Esophagus squamous epithelium (tissue), 5 donors: ENCODE measurements at places on chromosomes 4 and X. TPM values are rescaled to one million over a fixed set of nuclear protein-coding genes. Genes with fewer than 3 reads are reported as not detected.
A peak's percentile ranks its signal among the peaks of the same experiment; 100 is the strongest.

RHOH gene
- 1.3 TPM for total RNA-seq

- H3K27me3 ChIP-seq: no peaks in the 10 kb centered on the region
- DNase-seq: no peak
- H3K27ac ChIP-seq: no peak within 1 kb of the TSS
These were observed at the start of gene ANK2 for GRCh38 chr4:113049421-113050370. Gene ANK2, plus strand, starts transcription at chr4:113049653. Its CDS starts 76 bp downstream, at chr4:113049729.

- peak overlapping the region; percentile 45 for H3K27ac ChIP-seq
- no peaks in the 10 kb centered on the region for H3K36me3 ChIP-seq
- H3K4me1 ChIP-seq: peaks cover 7% of the 10 kb centered on the region
- DNase-seq: no peak
These were observed 10.4 kb downstream of the ZXDA start for GRCh38 chrX:57899906-57900305.

PPP2R2C gene
- 75.3 TPM for total RNA-seq

- H3K27ac ChIP-seq: no peak overlapping the region
- H3K4me3 ChIP-seq: no peak overlapping the region
- no peaks in the 10 kb centered on the region for H3K27me3 ChIP-seq
- no peaks in the 10 kb centered on the region for H3K4me1 ChIP-seq
These were observed 161.4 kb downstream of the VSIG4 start for GRCh38 chrX:65878456-65878855.

GRCh38 chr4:7540654-7541413 is 106.1 kb upstream of the PSAPL1 start:
- H3K36me3 ChIP-seq: no peaks in the 10 kb centered on the region
- no peaks in the 10 kb centered on the region for H3K27me3 ChIP-seq
- no peak overlapping the region for H3K4me3 ChIP-seq
- H3K4me1 ChIP-seq: no peaks in the 10 kb centered on the region

HSFX2 gene
- total RNA-seq: 1.2 TPM

- no peak for DNase-seq
- no peak overlapping the region for H3K27ac ChIP-seq
- no peak overlapping the region for H3K4me3 ChIP-seq
- H3K4me1 ChIP-seq: no peaks in the 10 kb centered on the region
- H3K36me3 ChIP-seq: no peaks in the 10 kb centered on the region
- no peaks in the 10 kb centered on the region for H3K27me3 ChIP-seq
These were observed 313.1 kb upstream of the ANXA10 start for GRCh38 chr4:167779280-167779679.

- DNase-seq: no peak
- H3K27me3 ChIP-seq: no peaks in the 10 kb centered on the region
- H3K36me3 ChIP-seq: no peaks in the 10 kb centered on the region
- H3K4me3 ChIP-seq: no peak overlapping the region
These were observed 37.1 kb downstream of the PCDH10 start for GRCh38 chr4:133186210-133186609.

DNA sequence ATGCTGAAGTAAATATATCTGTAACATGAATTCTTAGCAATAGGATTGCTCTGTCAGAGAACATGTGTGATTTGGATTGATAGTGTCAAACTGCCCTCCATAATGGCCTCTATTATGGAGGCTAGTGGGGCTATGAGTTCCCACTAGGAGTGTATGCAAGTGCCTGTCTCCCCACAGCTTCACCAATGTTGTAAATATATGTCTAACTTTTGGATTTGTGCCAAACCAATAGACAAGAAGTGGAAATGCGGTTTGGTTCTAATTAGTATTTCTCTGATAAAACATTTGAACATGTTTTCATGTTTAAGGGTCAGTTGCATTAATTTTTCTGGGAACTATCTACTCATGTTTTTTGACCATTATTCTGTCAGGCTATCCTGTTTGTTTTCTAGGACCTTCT is 28.1 kb downstream of the GPAT3 start:
- DNase-seq: no peak
- H3K4me1 ChIP-seq: no peaks in the 10 kb centered on the region
- no peaks in the 10 kb centered on the region for H3K36me3 ChIP-seq
- H3K27ac ChIP-seq: no peak overlapping the region
- H3K27me3 ChIP-seq: no peaks in the 10 kb centered on the region
- no peak overlapping the region for H3K4me3 ChIP-seq

DNA sequence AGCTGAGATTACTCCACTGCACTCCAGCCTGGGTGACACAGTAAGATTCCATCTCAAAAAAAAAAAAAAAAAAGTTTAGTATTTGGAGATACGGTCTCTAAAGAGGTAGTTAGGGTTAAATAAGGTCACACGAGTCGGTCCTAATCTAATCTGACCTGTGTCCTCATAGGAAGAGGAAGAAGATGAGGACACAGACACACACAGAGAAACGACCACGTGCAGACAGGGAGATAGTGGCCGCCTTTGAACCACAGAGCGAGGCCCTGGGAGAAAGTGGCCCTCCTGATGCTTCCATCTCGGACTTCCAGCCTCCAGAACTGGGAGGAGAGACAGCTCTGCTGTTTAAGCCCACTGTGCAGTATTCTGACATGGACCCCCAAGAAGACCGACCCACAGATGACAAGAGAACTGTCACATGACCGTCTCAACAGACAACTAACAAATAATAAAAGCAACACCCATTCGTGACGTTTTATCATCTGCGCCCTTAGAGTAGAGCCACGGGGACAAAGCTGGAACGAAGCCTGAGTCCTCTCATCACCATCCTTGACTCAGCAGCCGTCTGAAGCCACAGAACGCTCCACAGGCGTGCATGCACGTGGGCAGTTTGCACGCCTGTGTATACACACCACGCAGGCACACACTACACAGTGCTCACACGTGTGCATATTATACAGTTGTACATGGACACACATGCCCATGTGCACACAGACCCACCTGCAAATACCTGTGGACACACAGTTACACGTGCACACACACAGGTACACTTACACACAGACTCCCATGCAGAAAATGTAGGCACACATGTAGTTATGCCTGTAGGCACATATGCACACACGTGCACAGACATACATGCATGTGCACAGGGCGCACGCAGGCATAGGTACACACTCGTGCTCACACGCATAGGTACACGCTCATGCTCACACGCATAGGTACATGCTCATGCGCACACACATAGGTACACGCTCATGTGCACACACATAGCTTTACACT is 51.7 kb downstream of the FAM53A start:
- no peak overlapping the region for H3K4me3 ChIP-seq
- peaks cover 16% of the 10 kb centered on the region for H3K27me3 ChIP-seq
- no peaks in the 10 kb centered on the region for H3K36me3 ChIP-seq
- DNase-seq: no peak
- H3K4me1 ChIP-seq: peaks cover 6% of the 10 kb centered on the region

DNA sequence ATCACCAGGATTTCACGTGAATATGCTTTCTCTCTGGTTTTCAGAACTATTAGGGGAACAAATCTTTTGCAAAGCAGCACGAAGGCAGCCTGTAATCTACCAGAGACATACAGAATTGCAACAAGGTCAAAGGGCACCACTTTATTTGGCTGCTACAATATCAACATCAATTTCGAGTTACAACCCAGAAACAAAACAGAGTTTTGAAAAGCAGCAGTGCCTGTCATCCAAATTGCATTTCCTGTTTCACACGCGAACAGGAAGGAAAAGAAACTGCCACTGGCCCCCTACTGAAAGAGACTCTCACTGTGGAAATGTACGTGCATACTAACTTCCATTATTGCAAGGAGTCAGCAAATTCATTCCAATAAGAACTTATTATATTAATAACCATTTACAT is 17.1 kb upstream of the C1QTNF7 start:
- no peaks in the 10 kb centered on the region for H3K27me3 ChIP-seq
- H3K36me3 ChIP-seq: no peaks in the 10 kb centered on the region
- no peak overlapping the region for H3K4me3 ChIP-seq
- H3K27ac ChIP-seq: no peak overlapping the region
- peaks cover 4% of the 10 kb centered on the region for H3K4me1 ChIP-seq

RGN gene
- not detected for total RNA-seq

SCFD2 gene
- total RNA-seq: 14.3 TPM

DNA sequence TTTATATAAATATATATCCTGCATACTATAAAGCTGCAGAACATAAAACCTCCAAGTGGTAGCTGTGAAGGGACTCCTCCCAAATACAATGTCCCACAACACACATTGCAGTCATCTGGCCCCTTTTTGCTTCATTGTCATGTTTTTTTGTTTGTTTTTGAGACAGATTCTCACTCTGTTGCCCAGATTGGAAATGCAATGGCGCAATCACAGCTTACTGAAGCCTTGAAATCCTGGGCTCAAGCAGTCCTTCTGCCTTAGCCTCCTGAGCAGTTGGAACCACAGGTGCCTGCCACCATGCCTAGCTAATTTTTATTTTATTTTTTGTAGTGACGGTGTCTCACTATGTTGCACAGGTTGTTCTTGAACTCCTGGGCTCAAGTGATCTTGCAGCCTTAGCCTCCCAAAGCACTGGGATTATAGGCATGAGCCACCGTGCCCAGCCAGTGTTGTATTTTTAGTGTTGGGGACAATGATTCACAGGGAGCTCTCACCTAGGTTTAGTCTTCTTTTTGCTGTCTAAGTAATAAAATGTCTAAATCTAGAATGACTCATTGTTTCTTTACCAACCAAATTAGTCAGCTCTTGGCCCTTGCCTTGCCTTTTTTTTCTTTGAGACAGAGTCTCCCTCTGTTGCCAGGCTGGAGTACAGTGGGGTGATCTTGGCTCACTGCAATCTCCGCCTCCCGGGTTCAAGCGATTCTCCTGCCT is 24.0 kb upstream of the XIAP start:
- H3K27ac ChIP-seq: no peak overlapping the region
- H3K4me3 ChIP-seq: no peak overlapping the region
- H3K4me1 ChIP-seq: peaks cover 28% of the 10 kb centered on the region

DNA sequence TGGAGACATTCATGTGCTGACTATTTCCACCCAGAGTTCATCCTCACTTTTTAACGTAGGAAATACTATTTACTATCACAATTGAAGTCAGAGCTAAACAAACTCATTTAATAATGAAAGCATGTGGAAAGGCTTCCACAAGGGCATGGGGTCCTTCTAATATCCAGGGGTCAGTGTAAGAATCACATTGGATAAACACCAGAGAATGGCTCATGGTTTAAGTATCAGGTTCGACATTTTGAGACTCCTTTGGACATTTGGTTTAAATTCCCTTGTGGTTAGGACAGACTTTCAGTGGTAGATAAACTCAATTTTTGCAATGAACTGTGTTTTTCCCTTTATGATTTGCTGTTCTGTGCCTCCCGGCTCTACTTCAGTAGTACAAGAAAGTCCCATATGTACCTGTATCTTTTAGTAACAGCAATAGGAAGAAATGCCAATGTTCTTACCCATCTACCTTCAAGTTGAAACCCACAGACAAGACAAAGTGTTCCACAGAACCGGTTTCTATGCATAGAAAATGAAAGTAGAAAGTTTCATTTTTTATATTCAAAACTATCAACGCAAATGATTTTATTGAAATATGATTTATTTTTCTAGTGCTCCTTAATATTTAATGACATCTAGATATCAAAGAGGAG is 589.0 kb upstream of the FAM241A start:
- no peak overlapping the region for H3K4me3 ChIP-seq
- no peaks in the 10 kb centered on the region for H3K4me1 ChIP-seq
- no peak overlapping the region for H3K27ac ChIP-seq
- DNase-seq: no peak
- no peaks in the 10 kb centered on the region for H3K27me3 ChIP-seq

GRCh38 chr4:89434364-89434988 is 126.9 kb upstream of the GPRIN3 start:
- H3K4me1 ChIP-seq: no peaks in the 10 kb centered on the region
- DNase-seq: no peak
- H3K27ac ChIP-seq: no peak overlapping the region
- H3K4me3 ChIP-seq: no peak overlapping the region
- no peaks in the 10 kb centered on the region for H3K36me3 ChIP-seq

GLRA2 gene
- total RNA-seq: not detected

GRCh38 chr4:23268072-23268771 is 575.5 kb downstream of the GBA3 start:
- no peak overlapping the region for H3K27ac ChIP-seq
- H3K4me3 ChIP-seq: no peak overlapping the region
- DNase-seq: no peak
- no peaks in the 10 kb centered on the region for H3K27me3 ChIP-seq
- no peaks in the 10 kb centered on the region for H3K4me1 ChIP-seq

- DNase-seq: no peak
- H3K4me3 ChIP-seq: no peak overlapping the region
- H3K27ac ChIP-seq: no peak overlapping the region
- no peaks in the 10 kb centered on the region for H3K27me3 ChIP-seq
- H3K36me3 ChIP-seq: no peaks in the 10 kb centered on the region
These were observed 94.2 kb downstream of the PJA1 start for GRCh38 chrX:69070949-69071650.

ALAS2 gene
- not detected for total RNA-seq

TLR6 gene
- total RNA-seq: 1.1 TPM

SH2D1A gene
- 1.4 TPM for total RNA-seq

- H3K27ac ChIP-seq: no peak overlapping the region
- H3K4me1 ChIP-seq: no peaks in the 10 kb centered on the region
- no peaks in the 10 kb centered on the region for H3K27me3 ChIP-seq
- no peak overlapping the region for H3K4me3 ChIP-seq
- DNase-seq: no peak
These were observed 7.2 kb downstream of the HTR2C start for GRCh38 chrX:114591121-114591520.

DNA sequence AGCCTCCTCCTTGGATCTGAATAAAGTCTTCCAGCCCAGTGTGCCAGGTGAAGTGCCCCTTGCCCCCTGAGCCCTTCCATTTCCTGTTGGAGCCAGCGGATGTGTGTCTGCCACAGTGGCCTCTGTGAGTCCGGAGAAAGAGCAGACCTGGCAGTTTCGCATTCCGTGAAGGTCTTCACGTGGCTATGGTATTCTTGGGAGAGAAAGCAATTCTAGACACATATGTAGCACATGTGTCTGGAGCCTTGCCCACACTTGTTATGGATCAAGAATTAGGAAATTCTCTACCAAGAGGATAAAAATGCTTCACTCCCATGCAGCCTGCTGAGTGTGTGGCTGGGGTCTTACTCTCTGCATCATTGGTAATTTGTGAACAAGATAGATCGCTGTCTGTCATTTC is 130.9 kb downstream of the REPS2 start:
- H3K4me1 ChIP-seq: no peaks in the 10 kb centered on the region
- DNase-seq: no peak
- no peak overlapping the region for H3K27ac ChIP-seq
- H3K36me3 ChIP-seq: no peaks in the 10 kb centered on the region
- H3K4me3 ChIP-seq: no peak overlapping the region

DNA sequence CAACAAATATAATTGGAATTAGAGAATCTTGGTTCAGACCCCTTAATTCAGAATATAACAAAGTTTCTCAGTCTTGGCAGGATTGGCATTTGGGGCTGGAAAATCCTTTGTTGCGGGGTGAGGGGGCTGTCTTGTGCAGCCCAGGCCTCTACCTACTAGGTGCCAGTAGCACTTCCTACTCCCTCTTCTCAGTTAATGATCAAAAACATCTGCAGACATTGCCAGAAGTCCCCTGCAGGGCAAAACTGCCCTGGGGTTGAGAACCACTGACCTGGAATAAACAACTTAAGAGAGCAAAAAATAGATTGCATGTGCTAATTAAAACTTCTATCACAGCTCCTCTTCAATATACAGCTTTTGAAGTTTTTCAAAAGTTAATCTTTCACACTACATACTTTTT is 36.7 kb upstream of the CXorf38 start:
- DNase-seq: no peak
- no peak overlapping the region for H3K27ac ChIP-seq
- no peak overlapping the region for H3K4me3 ChIP-seq
- no peaks in the 10 kb centered on the region for H3K27me3 ChIP-seq
- no peaks in the 10 kb centered on the region for H3K4me1 ChIP-seq

GRCh38 chr4:76499461-76499860 is 64.4 kb downstream of the SHROOM3 start:
- H3K4me1 ChIP-seq: no peaks in the 10 kb centered on the region
- no peak overlapping the region for H3K4me3 ChIP-seq
- H3K36me3 ChIP-seq: no peaks in the 10 kb centered on the region
- no peak overlapping the region for H3K27ac ChIP-seq
